Thoracic aorta (tissue), 2 donors: ENCODE measurements at places on chromosomes 3 and 15.

GRCh38 chr3:157442729-157443128, 6.1 kb downstream of the PTX3 start:
- no peak for DNase-seq

GRCh38 chr3:104735691-104736090, 631.0 kb upstream of the ALCAM start:
- no peak for DNase-seq

DNA sequence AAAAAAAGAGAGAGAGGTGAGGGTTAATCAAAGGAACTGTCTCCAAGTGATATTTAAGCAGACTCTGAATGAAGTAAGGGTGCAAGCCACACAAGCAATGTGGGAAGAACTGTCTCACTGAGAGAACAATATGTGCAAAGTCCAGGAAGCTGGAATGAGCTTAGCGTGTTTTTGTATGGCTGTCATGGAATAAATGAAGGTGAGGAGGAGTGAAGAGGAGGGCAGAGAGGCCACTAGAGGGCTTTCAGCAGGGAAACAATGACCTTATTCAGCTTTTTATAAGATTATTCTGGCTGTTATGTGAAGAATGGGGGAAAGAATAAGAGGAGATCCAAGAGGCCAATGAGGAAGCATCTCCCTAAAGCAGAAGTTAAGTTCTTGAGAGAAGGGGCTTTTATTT, 86.9 kb upstream of the COL8A1 start:
- no peak for DNase-seq

DNA sequence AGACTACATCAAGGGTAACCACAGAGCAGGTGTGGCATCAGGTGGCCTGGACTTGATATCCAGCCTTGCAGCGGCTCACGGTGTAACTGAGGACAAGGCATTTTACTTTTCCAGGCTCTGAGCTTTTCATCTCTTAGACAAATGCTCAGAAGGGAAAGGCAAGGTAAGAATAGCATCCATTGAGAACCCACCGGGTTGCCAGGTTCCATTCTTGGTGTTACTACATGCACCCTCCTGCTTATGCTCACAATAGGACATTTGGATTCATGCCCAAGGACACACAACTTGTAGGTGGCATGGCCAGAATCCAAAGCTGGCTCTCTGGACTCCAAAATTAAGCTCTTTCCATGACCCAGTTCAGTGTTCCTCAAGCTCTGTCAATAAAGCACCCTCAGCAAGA, 85.5 kb downstream of the CCNL1 start:
- no peak for DNase-seq

DNA sequence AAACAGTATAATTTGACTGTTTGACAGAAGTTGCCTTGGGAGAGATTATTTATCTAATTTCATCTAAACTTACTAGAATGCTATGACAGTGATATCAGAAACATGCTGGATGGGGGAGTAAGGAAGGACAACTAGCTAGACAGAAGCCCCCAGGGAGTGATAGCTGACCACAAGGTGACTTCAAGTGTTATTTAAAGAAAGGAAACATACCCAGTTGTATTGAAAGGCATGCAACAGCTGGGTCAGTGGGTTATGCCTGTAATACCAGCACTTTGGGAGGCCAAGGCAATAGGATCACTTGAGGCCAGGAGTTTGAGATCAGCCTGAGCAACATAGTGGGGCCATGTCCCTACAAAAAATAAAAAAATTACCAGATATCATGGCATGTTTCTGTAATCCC, 69.6 kb downstream of the SLC49A4 start:
- DNase-seq = no peak

DNA sequence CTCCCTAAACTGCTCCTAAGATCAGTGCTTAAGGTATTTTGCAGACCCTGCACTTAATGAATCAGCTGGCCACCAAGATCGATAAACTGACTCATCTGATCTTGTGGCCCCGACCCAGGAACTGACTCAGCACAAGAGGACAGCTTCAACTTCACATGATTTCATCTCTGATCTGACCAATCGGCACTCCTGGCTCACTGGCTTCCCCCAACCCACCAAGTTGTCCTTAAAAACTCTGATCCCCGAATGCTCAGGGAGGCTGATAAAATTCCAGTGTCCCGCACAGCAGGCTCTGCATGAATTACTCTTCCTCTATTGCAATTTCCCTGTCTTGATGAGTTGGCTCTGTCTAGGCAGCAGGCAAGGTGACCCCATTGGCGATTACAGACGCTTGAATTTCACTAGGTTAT, 13.5 kb downstream of the HTR3E start:
- DNase-seq = no peak

- no peak for DNase-seq
These were observed 1311.9 kb downstream of the ROBO1 start for GRCh38 chr3:78455712-78456433.

DNA sequence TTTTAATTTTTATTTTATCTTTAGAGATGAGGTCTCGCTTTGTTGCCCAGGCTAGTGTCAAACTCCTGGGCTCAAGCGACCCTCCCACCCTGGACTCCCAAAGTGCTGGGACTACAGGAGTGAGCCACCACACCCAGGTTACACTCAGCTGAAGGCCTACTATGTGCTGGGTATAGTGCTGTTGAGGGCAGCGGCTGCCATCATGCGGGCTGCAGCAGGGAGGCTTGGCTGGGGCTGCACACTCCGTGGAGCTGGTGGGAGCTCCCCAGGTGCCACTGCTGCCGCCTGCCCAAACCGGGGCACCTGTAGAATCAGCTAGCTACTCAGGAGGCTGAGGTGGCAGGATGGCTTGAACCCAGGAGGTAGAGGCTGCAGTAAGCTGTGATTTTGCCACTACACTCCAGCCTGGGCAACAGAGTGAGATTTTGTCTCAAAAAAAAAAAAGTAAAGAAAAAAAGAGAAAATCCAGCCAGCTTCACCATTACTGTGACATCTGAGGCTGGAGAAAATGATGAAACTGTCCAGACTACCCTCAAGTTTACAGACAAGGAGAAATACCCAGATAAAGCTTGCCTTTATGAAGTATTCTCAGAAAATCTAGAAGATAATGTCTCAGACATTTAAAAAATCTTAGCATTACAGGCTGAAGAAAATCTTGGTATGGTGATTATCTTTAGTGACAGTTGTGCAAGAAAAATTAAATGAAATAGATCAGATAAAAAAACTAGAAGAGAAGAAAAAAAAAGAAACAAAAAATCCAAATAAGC, 42.1 kb downstream of the CRABP1 start:
- DNase-seq = no peak

GRCh38 chr15:94324117-94324826, 92.9 kb downstream of the MCTP2 start:
- no peak for DNase-seq

- DNase-seq = no peak
These were observed 18.8 kb upstream of the PSTPIP1 start for GRCh38 chr15:76976141-76976540.

GRCh38 chr3:52539010-52539653, 2.7 kb downstream of the UQCC5 start:
- no peak for DNase-seq

- DNase-seq = no peak
These were observed 69.2 kb downstream of the MAP2K5 start for GRCh38 chr15:67611370-67612369.

GRCh38 chr3:60514085-60514649, 737.1 kb downstream of the FHIT start:
- DNase-seq = no peak

DNA sequence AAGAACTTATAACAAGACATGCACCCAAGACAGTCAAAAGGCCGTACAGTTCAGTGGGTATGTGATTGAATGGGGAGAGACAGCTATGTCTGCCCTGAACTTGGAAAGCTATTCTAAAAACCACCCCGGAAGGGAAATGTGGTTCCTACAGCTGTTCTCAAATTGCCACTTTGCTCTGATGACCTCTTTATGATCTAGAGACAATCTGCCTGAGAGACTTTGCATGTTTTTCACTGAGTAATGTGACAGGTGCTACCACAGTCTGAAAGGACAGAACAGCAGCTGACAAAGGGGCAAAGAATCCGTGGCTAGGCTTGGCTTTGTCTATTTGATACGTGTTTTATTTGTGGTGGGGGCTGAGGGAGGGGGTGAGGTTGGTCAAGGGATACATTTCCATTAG, 148.3 kb upstream of the NPHP3 start:
- no peak for DNase-seq

- DNase-seq = peak; percentile 78
These were observed 3.5 kb downstream of the DUSP7 start for GRCh38 chr3:52052831-52053306.

DNA sequence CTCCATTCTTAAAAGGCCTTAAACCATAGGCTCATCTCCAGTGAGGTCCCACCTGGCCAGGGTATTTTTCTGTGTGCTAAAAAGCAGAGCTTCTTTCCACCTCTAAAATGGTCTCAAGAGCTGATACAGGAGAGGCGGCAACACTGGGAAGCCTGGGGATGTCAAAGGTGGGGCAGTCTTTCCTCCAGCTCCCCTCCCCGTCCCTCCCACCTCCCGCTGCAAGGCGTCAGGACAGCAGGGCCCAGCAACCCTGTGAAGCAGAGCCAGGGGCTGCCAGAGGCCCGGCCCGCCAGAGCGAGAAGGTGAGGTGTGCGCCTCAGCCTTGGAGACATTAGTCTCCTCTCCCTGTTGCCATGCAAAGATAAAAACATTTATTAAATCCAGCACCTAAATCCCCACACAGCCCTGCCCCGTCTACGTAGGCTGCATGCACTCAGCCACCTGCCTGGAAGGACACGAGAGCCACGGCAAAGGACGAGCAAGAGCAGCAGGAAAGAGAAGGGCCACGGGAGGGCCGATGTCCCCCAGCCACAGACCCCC, 75.6 kb downstream of the FAM174B start:
- DNase-seq = no peak

DNA sequence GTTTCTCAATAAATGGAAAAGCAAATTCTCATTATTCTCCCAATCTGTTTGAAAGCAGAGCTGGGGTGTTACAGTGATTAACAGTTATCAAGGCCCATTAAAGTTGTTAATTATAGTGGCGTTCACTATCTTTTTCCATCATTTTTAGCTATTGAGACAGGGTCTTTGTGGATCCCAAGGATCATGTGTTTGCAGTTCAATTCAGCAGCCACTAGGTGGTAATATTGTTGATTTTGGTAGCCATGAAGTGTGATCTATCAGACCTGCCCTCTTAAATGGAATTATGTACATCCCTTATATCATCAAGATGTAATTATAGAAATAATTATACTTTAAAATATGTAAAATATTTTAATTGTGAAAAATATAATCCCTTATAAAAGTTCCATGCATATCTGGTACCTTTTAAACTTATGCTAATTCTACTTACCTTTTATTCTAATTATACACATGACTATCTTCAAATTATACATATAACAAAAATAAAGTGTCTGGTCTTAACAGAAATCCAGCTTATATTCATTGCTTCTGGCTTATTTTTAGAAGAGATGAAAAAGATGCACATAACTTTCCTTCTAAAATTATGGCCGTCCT, 126.4 kb downstream of the GREM1 start:
- DNase-seq = no peak

- DNase-seq = no peak
These were observed 189.9 kb downstream of the LPP start for GRCh38 chr3:188343894-188344293.

DNA sequence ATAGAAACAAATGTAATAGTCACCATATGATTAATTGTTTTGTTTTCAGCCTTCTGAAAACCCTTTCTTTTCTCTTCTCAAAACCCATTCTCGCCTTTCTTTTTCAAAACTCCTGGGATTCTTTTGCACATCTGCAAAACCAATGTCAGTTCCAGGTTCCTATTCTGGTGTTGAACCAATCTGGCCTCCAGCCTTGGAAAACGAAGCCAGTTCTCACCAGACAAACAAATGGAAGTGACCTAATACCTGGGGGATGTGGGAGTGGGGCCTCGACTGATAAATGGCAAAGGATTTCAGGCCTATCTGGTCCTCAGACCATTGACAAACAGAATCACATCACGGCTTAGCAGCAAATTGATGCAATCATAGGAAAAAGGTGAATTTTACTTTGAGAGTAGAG, 73.0 kb downstream of the COL8A1 start:
- no peak for DNase-seq

DNA sequence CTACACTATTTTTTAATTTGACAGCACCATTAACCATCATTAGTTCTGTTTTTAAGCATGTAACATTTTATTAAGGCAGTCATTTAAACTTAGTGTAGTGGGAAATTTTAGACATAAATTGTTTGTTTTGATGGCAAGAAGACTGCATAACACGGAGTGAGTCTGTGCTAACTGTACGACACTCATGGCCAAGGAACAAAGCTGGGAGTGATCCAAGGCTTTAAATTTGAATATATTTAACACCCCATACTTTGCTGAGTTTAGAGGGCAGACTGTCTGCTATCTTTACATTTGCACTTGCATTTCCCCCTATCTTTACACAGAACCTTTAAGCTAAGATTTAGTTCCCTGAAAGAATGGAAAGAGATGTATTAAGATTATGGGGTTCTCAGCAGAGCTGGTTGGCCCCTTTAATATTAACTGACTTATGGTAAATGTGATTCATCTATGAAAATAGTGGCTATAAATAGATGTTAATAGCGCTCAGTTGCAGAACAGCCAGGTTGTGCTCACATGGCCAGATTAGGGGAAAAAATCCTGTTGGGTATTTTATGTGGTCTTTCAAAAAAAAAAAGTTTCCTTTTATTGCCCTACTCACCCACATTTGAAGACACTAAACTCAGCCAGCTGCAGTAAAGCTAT, 120.7 kb downstream of the CMSS1 start:
- no peak for DNase-seq

DNA sequence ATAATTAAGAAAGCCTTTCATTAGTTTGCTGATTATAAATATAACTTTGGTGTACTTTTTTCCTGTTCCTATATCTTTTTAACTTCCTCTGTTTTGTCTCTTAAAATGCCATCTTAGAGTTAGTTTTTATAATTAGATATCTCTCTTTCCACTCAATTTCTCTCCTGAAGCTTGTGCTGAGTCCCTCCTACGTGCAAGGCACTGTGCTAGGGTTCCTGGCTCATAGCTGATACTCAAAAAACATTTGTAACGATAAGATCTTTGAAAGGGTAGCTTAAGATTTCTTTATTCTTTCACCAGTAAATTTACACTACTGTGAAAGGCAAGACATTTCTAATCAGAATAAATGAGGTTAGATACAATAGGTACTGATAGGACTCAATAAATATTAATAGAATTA, 358.8 kb downstream of the MECOM start:
- DNase-seq = no peak

DNA sequence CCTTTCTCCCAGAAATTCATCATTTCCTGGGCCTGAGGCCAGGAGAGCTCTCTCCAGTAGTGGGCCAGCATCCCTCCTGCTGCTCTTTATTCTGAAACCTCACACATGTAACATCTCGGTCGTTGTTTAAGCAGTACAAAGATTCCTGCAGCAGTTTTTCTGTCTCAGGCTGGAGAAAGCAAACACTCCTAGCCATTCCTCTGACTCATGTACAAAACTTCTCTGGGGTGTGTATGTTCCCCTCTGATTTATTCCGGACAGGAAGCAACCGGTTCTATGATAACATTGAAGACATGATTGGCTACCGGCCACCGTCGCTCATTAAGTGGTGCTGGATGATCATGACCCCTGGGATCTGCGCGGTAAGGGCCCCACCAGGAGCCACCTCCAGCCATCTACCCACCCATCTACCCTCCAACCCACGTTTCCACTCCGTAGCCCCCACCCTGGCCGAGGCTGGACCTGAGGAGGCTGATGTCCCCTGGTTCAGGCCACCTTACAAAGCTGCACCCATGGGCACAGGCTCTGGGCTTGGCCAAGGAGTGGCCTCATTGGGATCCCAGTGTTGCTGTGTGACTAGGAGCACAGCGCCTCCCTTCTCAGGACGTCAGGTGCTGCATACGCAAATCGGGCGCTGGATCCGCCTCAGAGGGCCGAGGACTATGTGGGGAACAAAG, 58.6 kb upstream of the SLC6A1 start:
- DNase-seq = no peak

GRCh38 chr3:156497326-156497725, 57.6 kb downstream of the SSR3 start:
- no peak for DNase-seq
